ENCODE measurements at places on chromosomes 7 and 10. TPM values are rescaled to one million over a fixed set of nuclear protein-coding genes. Genes with fewer than 3 reads are reported as not detected.

Gene GET4
- total RNA-seq = 58.8 TPM

Gene SFMBT2
- 5.9 TPM for total RNA-seq

Gene AGAP9
- 9.7 TPM for total RNA-seq

Gene AQP1
- total RNA-seq = 0.37 TPM

Gene TMEM196
- total RNA-seq = not detected

Gene PCDH15
- not detected for total RNA-seq

Gene GIMAP7
- not detected for total RNA-seq

Gene NUTM2E
- 0.59 TPM for total RNA-seq

Gene SRRM3
- 5.7 TPM for total RNA-seq

Gene GIMAP1
- total RNA-seq = not detected

Gene PNLIPRP2
- not detected for total RNA-seq

Gene ACBD5
- total RNA-seq = 29.2 TPM

Gene CLEC5A
- not detected for total RNA-seq

Gene AMPH
- not detected for total RNA-seq

Gene C10orf90
- total RNA-seq = 3.7 TPM

Gene FOXI2
- not detected for total RNA-seq

Gene CRHR2
- total RNA-seq = not detected

Gene ADRA2A
- 0.06 TPM for total RNA-seq

Gene TRIM50
- total RNA-seq = not detected

Gene PON1
- total RNA-seq = 0.66 TPM

Gene DRGX
- total RNA-seq = not detected

Gene TEX36
- total RNA-seq = not detected

Gene NANOS1
- total RNA-seq = 3.8 TPM

Gene PLA2G12B
- not detected for total RNA-seq

Gene CDK5
- total RNA-seq = 37.0 TPM

Gene NUDT13
- total RNA-seq = 2.5 TPM

Gene KLF14
- 0.05 TPM for total RNA-seq
